ENCODE measurements at places on chromosomes 12 and 14. TPM values are rescaled to one million over a fixed set of nuclear protein-coding genes. Genes with fewer than 3 reads are reported as not detected.
A peak's percentile ranks its signal among the peaks of the same experiment; 100 is the strongest.

- no peak for DNase-seq
Measured at GRCh38 chr12:95424271-95424994, 49.5 kb upstream of the METAP2 start.

GRCh38 chr12:70549340-70550179 is 87.7 kb downstream of the PTPRB start:
- no peak for DNase-seq

DNA sequence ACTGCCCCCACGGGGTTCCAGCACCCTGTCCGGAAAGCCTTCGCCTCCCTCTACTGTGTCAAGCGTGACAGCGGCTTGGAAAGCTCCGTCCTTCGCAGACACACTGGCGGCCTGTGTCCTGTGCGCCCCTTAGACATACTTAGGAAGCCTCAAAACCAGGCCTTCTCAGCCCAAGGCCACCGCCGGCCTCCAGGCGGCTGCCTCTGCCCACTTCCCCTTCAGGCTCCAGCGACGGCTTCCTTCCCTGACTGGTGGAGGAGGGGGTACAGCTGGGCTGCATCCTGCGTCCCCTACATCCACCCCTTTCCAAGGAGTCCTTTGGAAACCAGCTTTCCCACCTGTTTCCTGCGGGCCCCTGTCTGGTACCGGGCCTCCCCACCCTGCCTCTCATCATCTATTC is 2.5 kb upstream of the CACNA2D4 start:
- DNase-seq, result peak; percentile 43

- no peak for DNase-seq
Measured at GRCh38 chr12:57188090-57188425, 28.5 kb upstream of the NXPH4 start.

- DNase-seq, result no peak
Measured at GRCh38 chr12:5518584-5519365, 86.9 kb downstream of the NTF3 start.

DNA sequence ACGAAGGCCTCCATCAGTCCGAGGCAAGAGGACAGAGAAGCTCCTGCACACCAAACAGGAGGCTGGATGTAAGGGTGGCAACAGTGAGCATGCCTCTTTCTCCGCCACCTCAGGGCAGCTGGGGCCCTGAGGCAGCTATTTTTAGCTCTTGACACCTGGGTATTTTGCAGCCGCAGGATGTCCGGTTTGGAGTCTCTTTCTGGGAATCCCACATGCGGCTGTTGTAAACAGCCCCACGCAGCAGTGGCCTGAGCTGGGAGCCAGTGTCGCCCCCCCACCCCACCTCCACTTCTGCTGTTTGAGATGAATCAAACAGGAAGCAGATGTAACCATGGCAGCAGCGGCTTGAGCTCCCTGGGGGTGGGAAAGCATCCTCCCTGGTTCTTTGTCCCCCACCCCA is 11.7 kb downstream of the HDAC7 start:
- no peak for DNase-seq

SERPINA12 gene
- not detected for total RNA-seq

TAS2R9 gene
- total RNA-seq, result not detected

DPPA3 gene
- 1.2 TPM for total RNA-seq
